ENCODE measurements at places on chromosomes 5 and 9.

DNA sequence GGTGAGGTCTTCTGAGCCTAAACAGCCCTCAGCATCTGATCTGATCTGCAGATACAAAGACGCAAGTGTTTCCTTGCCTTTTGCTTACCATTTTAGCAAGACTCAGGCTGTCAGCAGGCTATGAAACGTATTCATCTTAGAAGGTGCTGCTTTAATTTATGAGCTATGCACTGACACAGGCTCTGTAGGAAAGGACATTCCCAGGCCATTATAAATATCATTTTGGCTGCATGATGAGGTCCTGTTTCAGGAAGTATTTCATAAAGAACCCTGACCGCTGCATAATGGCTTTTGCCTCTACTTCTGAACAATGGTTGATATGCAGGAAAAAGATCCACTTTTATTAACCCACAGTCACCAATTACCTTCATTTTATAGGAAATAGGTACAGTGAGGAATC is 98.4 kb upstream of the CAST start:
- H3K27me3 ChIP-seq: no peaks in the 10 kb centered on the region
- DNase-seq: no peak
- no peaks in the 10 kb centered on the region for H3K4me1 ChIP-seq
- H3K4me3 ChIP-seq: no peak overlapping the region
- no peak overlapping the region for H3K27ac ChIP-seq
- H3K36me3 ChIP-seq: no peaks in the 10 kb centered on the region

GRCh38 chr9:120109242-120109641 is 470.7 kb downstream of the CDK5RAP2 start:
- no peak for DNase-seq
- no peaks in the 10 kb centered on the region for H3K27me3 ChIP-seq
- no peaks in the 10 kb centered on the region for H3K36me3 ChIP-seq
- H3K27ac ChIP-seq: no peak overlapping the region
- no peaks in the 10 kb centered on the region for H3K4me1 ChIP-seq
- H3K4me3 ChIP-seq: no peak overlapping the region

GRCh38 chr9:107224252-107224651 is 58.8 kb upstream of the RAD23B start:
- H3K27ac ChIP-seq: no peak overlapping the region
- no peaks in the 10 kb centered on the region for H3K27me3 ChIP-seq
- no peak overlapping the region for H3K4me3 ChIP-seq
- no peak for DNase-seq

GRCh38 chr9:136512651-136513071 is 29.8 kb upstream of the SEC16A start:
- H3K27me3 ChIP-seq: no peaks in the 10 kb centered on the region
- peaks cover 89% of the 10 kb centered on the region for H3K36me3 ChIP-seq
- no peak overlapping the region for H3K4me3 ChIP-seq
- no peak for DNase-seq

GRCh38 chr5:28305891-28306290 is 1267.5 kb upstream of the CDH9 start:
- DNase-seq: no peak
- H3K27ac ChIP-seq: no peak overlapping the region
- no peaks in the 10 kb centered on the region for H3K27me3 ChIP-seq
- no peaks in the 10 kb centered on the region for H3K36me3 ChIP-seq
- H3K4me3 ChIP-seq: no peak overlapping the region

All from tibial artery (tissue), 4 donors.